ENCODE measurements at places on chromosomes 11 and 22.

DNA sequence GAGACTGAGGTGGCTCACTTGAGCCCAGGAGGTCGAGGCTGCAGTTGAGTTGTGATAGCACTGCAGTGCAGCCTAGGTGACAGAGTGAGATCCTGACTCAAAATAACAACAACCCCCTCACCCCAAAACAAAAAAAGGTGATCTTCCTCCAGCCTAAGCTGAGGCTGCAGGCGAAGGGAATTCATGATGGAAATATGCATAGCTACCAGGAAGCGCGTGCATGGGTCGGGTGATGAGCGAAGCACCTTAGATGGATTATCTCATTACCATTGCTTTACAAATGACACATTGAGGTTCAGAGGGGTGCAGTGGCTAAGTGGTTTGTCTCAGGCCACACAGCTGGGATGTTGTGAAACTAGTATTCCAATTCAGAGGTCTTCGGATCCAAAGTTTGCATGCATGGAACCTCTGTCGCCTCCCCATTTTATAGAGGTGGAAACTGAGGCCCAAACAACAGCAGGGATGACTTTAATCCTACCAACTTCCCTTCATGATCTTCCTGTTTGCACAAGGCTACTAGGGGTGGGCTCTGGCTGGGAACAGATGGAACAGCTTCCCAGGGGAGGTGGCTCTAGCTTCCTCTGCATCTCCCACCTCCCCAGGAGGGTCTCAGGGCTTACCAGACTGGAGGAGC, 4.6 kb downstream of the SLC29A2 start:
- no peak for DNase-seq

- no peak for DNase-seq
These were observed 140.2 kb downstream of the DDX10 start for GRCh38 chr11:108805030-108805429.

DNA sequence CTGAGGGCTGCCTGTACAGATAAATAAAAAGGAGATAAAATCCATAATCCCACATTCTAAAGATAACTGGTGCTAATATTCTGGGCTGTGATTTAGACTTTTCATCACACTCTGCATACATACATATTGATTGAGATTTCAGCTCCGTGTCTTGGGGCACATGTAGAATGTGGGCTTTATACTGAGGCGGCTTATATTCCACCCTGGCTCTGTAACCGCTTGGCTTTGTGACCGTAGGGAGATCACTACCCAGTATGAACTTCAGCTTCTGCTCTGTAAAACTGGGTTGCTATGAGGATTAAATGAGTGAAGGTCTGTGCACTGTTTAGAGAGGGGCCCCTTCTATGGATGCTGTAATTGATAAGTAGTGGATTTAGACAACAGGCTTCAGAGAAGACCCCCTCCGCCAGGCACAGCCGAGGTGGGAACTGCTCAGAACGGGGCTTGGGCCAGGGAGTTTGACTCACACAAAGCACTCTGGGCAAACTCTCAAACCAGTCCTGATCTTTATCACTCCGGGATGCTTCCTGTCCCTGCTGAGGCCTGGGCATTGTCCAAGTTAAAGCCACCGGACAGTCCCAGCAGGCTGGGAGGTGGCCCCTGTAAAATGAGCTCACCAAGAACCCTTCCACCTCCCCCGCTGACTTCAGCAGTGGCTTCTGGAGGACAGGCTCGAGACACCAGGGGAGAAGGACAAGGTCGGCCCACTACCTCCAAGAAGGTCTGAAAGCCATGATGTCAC, 17.2 kb downstream of the KIAA1671 start:
- DNase-seq, result no peak

DNA sequence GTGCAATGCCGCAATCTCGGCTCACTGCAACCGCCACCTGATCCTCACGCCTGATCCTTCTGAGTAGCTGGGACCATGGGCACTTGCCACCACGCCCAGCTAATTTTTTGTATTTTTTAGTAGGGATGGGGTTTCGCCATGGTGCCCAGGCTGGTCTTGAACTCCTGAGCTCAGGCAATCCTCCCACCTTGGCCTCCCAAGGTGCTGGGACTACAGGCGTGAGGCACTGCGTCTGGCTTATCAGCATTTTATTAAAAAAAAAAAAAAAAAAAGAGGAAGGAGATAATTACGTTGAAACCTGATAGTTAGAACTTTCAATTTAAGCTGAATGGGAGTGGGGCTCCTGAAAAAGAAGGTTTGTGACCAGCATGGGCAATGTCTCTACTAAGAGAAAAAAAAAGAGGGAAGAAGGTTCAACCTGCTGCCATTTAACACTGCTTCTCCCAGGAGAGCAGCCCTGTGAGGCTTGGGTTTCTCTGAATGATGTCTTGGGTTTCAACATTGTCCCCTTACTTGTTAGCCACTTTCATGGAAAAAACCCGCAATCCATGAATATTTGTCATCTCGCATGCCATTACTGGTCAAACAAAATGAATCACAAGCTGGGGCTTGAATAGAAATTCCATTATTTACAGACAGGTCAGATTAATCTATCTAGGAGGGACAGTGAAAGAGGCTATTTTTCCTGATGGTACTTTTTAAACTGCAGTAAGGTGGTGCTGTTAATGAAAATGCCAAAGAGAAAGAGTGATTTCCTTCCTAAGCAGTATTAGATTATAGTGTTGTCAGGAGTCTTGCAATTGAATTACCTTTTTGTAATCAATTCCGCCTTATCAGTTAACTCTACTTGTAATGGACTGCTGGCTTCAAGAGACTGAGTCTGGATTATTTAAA, 72.5 kb downstream of the PACS1 start:
- no peak for DNase-seq

GRCh38 chr11:32316232-32316631, 119.1 kb downstream of the WT1 start:
- DNase-seq, result no peak

DNA sequence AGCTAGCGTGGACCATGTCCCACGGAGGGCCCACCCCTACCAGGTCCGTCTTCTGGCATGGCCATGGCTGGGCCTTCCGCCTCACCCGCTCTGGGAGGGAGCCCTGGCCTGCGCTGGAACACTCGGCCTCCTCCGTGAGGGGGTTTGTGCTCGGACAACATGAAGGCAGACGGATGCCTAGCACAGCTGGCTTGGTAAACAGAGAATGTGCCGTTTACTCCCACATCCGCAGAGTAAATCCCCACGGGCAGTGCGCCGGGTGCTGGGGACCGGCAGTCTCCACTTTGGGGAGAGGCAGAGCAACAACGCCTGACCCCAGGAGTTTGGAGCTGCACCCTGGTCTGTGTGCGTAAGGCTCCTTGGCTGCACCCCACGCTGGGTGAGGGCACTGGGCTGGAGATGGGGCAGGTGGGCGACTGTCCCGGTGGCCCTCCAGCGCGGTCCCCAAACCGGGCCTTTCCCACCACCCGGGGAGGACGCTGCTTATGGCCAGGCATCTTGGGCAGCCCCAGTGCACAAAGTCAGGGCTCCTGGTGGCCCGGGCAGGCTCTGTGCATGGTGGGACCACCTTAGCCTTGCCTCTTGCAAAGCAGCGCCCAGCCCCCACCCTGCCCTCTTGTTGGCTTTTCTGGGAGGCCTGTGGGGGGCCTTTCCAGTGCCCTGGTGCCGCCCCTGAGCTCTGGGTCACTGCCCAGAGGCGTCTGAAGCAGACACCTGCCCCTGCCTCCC, 30.7 kb upstream of the MUC5AC start:
- no peak for DNase-seq

DNA sequence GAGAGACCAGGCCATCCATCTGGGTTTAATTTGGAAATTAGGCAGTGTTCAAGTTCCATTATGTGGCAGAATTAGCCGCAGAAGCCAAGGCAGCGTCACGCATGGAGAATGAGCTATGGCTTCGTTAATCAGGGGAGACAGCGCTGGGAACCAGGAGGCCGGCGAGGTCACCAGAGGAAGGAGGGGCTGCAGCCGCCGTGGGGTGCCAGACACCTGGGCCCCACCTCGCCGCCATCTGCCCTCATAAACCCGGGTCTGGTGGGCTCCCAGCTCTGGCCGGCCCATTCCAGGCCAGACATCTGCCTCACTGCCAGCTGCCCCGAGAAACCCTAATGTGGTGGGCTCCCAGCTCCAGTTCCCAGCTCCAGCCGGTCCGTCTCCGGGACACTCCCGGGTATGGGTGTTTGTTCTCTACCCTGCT, 676.9 kb downstream of the BRD1 start:
- no peak for DNase-seq

- no peak for DNase-seq
These were observed 14.3 kb downstream of the TP53AIP1 start for GRCh38 chr11:128928400-128928799.

DNA sequence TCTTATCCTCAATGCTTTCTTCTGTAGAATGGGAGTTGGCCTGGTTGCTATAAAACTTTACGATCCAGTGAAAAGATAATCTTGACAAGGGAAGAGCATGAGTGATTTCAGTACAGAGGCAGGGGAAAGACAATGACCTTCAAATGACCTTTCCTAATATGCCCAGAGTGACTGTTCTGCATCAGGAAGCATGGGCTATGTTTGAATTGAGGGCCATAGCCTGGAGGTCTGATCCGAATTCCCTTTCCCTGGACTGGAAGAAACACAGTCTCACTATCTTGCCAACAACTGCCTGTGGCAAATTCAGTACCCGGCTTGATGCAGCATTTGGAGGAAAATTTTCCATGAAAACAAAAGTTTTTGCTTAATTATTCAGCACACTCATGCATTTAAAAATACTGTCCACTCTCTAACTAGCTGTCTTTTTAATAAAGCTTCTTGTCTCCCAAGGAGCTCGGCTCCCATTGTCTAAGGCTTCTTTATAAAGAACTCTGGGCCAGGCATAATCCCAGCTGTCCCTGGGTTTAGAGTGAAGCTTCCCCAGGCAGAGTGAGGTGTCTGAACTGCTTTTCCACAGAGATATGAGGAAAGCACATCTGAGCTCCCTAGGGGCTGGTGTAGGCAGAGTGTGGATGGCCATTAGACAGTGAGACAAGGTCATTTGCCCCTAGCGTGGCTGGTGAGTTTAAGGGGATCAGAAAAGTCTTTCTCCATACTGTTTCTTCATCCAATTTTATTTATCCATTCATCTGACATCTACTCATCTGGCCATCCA, 132.7 kb upstream of the CADM1 start:
- DNase-seq, result no peak

- no peak for DNase-seq
These were observed 34.1 kb downstream of the SCGB1A1 start for GRCh38 chr11:62452839-62453468.

GRCh38 chr11:58912124-58912523, 27.2 kb upstream of the GLYATL1 start:
- DNase-seq, result no peak

- DNase-seq, result peak; percentile 12
These were observed 13.5 kb downstream of the PGA5 start for GRCh38 chr11:61254403-61255025.

GRCh38 chr11:9273376-9274336, 8.5 kb upstream of the DENND5A start:
- no peak for DNase-seq

GRCh38 chr11:2237457-2238238, 32.7 kb downstream of the ASCL2 start:
- no peak for DNase-seq

DNA sequence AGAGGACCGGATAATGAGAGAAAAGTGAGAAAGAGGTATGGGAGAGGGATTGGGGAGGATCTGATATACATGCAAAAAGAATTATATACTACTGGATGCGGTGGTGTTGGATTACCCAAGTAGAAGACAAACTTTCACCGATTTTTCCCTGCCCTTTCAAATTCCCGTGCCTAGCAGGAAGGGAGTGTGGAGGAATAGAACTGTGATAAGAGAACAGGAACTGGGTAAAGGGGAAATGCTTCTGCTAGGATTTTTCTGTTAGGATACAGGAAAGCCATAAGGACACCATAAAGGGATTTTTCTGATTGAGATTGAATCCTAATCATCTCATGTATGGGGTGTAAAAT, 480 bp upstream of the MTMR2 start:
- DNase-seq, result no peak

GRCh38 chr22:46810856-46811786, 48.7 kb downstream of the TBC1D22A start:
- no peak for DNase-seq

- no peak for DNase-seq
These were observed 114.3 kb upstream of the CSNK2A3 start for GRCh38 chr11:11467312-11467711.

GRCh38 chr11:61533401-61533800, 24.9 kb downstream of the LRRC10B start:
- DNase-seq, result no peak

DNA sequence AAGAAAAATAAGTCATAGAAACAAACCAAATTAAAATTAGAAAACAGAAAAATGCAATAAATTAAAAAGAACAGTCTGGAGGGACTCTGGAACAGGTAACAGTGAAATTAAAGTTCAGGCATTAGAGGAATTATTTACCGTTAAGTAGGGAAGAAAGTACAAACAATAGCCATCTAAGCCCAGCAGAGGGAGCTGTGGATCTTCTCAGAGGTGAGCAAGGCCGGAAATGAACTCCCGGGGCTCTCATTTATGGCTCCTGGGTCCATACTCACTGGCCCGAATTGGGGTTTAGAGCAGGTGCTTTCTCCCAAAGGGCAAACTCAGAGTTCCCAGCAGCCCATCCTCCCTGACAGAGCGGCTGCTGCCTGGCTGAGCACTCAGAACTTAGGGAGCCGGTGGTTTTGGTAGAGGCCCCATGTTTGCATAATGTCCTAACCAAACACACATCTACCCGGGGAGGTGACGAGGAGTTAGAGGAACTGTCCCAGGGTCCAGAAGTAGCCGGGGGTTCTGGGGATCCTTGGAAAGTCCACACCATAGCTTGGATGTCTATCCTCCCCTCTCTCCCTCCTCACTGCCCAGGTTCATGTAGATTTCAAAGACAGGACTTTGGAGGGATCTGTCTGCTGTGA, 87.8 kb upstream of the VPREB1 start:
- peak; percentile 14 for DNase-seq

DNA sequence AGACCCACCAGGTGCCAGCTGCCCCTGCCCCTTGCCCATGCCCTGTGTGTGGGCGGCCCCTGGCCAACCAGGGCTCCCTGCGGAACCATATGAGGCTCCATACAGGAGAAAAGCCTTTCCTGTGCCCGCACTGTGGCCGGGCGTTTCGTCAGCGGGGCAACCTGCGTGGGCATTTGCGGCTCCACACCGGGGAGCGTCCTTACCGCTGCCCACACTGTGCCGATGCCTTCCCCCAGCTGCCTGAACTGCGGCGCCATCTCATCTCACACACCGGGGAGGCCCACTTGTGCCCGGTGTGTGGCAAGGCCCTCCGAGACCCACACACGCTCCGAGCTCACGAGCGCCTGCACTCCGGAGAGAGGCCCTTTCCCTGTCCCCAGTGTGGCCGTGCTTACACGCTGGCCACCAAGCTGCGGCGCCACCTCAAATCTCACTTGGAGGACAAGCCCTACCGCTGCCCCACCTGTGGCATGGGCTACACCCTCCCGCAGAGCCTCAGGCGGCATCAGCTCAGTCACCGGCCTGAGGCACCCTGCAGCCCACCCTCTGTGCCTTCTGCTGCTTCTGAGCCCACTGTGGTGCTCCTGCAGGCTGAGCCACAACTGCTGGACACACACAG, 4.3 kb downstream of the ZNF408 start:
- DNase-seq, result no peak

GRCh38 chr11:86983021-86983488, 27.9 kb upstream of the FZD4 start:
- DNase-seq, result no peak

- no peak for DNase-seq
These were observed 5.8 kb upstream of the OR5M8 start for GRCh38 chr11:56497010-56497409.

- no peak for DNase-seq
These were observed 84.9 kb upstream of the HMGXB4 start for GRCh38 chr22:35172442-35172841.

GRCh38 chr11:12058425-12059115, 50.1 kb upstream of the DKK3 start:
- no peak for DNase-seq

- no peak for DNase-seq
These were observed 50.5 kb downstream of the MAPK1 start for GRCh38 chr22:21816787-21817496.

- no peak for DNase-seq
These were observed 31.8 kb upstream of the CCDC34 start for GRCh38 chr11:27394781-27395228.

Data from stimulated activated CD8-positive, alpha-beta memory T cell treated with anti-CD3 and anti-CD28 coated beads, Interleukin-4, amount 100 ng/mL, for 4 hours (primary cell).